ENCODE measurements at places on chromosomes 16 and 17.

GRCh38 chr16:17072104-17072503, 398.7 kb downstream of the XYLT1 start:
- DNase-seq: no peak

DNA sequence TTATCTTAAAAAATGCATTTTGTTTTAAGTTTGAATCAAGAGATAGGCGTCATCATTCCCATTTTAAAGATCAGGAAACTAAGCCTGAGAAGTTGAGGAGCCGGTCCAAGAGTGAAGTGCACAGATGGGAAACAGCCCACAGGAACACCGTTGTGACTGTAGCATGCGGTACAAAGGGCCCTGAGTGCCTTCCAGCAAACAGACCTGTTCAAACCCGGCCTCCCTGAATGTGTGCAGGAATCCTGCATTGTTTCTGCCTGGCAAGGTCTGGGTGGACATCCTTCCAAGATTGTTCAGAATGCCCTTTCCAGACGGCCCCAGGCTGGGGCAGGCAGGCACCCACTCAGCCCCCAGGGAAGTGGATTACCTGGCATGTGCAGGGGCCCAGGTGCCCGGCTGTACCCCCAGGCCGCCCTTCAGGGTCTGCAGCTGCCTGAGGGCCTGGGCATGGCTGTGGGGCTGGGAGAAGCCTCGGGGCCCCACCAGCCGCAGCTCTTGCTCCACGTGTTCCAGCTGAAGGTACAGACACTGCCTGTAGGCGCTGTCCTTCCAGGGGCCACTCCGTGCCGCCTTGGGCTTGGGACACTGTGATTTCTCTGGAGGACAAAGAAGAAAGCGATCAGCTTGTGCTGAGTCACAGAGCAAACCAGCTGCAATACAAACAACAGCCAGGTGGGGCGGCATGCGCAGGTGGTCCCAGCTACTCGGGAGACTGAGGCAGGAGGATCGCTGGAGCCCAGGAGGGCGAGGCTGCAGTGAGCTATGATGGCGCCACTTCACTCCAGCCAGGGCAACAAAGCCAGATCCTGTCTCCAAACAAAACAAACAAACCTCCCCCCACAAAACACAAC, 45.0 kb upstream of the GCSH start:
- DNase-seq: no peak

GRCh38 chr17:32656886-32657285, 170.1 kb downstream of the CDK5R1 start:
- no peak for DNase-seq

DNA sequence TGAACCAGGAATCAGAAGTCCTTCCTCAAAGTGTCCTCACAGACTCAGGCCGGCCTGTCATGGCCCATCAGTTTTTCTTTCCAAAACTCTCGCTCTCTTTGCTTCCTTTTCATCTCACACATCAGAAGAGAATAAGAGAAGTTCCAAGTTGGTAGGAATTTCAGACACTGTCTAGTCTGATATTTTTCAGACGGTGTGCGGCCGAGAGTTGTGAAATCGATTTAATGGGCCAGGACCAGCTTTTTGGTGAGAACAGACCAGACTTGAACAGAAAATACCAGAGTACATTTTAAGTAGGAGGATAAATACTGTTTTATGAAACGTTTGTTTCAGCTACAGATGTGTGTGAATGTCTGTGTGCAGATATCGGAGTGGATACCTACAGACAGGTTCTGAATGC, 24.8 kb upstream of the RCVRN start:
- DNase-seq: no peak

DNA sequence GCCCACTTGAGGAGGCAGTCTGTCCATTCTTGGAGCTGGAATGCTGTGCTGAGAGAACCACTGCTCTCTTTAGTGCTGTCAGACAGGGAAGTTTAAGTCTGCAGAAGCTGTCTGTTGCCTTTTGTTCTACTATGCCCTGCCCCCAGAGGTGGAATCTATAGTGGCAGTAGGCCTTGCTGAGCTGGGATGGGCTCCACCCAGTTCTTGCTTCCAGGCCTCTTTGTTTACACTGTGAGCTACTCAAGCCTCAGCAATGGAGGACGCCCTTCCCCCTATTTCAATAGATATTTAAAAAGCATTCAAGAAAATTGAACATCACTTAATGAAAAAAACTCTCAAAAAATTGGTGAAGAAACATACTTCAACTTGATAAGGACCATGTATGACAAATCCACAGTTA, 313.5 kb downstream of the PHKB start:
- DNase-seq: no peak

DNA sequence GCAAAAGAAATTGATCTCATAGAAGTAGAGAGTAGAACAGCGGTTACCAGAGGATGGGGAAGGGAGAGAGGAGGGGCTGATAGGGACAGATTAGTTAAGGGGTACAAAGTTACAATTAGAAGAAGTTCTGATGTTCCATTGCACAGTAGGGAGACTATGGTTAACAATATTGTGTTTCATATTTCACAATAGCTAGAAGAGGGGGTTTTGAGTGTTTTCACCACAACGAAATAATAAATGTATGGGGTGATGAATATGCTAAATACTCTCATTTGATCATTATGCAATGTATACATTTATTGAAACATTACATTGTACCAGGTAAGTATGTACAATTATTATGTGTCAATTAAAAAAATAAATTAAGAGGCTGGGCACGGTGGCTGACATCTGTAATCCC, 291.2 kb upstream of the KCNJ16 start:
- no peak for DNase-seq

GRCh38 chr17:4433515-4434031, at the start of gene SPNS3:
SPNS3 (plus strand) TSS chr17:4433940; CDS start chr17:4433968, 28 bp downstream.
- DNase-seq: no peak

GRCh38 chr16:57489229-57489628, 2.9 kb upstream of the DOK4 start:
- DNase-seq: no peak

GRCh38 chr16:78645657-78646056, 546.2 kb downstream of the WWOX start:
- no peak for DNase-seq

- no peak for DNase-seq
Measured at GRCh38 chr17:78247304-78247703, 15.9 kb downstream of the TMEM235 start.
